ENCODE measurements at places on chromosomes 6 and 20.

DNA sequence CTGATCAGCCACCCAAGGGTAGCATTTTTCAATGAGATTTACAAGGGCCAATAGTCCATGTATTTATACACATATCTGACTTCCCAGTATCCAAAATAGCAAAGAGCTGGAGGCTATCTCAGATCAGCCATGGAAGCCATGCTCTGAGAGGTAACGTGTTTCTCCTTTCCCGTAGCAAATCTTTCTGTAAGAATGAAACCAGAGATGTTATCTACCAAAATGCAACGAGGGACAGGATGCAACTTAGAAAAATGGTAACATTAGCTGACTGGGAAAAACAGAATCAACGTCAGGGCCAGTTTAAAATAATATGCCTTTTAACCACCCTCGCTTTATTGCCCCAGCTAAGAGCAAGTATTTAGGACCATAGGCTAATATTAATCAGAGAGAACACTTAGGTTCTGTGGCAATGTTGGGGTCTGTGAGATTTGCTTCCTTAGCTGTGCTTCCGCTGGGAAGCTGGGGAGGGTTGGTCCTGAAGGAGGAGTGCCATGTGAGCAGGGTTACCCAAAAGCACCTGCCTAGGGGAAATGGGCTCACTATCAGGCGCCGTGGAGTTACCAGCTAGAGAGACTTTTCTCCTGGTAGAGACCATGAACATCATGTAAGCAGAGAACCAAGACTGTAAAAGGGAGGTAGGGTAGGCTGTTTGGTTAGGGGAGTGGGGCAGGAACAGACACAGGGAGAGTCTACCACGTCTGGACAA, 1.2 kb downstream of the ZNF831 start:
- DNase-seq: no peak

DNA sequence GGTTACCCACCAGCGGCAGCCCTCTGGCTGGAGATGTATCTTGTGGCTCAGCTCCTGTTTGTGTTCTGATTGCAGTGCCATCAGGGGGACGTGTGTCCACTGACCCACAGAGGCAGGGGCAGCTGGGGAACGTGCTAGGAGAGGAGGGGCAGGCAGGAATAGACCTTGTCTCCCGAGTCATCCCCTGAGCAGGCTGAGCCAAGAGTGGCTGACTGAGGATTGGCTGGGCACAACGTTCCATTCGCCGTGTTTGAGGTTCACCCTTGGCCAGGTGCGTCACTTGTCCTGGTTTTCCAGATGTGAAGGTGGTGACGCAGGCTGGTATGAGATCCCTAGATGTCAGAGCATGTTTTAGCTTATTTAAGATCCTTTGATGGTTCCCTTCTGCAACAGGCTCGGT, 57.7 kb downstream of the ADNP start:
- DNase-seq: no peak

GRCh38 chr6:145119081-145119480, 616.2 kb downstream of the EPM2A start:
- DNase-seq: no peak

DNA sequence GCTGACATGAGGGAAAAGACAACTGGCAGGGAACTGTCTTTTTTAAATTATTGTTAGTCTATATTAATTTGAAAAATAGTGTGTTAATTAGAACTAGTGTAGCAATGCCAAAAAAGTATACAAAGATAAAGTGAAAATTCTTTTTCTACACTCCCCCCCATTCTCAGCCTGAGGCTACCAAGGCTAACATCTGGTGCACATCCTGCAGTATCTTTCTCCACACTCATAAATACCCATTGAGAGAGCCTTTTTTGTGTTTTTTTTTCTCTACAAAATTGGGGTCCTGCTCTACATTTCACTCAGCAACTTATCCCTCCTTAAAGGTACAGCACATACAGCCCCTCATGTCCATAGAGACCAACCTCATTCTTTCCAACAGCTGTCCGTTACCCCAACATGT, 20.7 kb downstream of the PREX1 start:
- no peak for DNase-seq

- no peak for DNase-seq
Measured at GRCh38 chr6:124546601-124547000, 415.6 kb upstream of the RNF217 start.

- DNase-seq: no peak
Measured at GRCh38 chr20:19212821-19213502, 520 bp downstream of the SLC24A3 start.

DNA sequence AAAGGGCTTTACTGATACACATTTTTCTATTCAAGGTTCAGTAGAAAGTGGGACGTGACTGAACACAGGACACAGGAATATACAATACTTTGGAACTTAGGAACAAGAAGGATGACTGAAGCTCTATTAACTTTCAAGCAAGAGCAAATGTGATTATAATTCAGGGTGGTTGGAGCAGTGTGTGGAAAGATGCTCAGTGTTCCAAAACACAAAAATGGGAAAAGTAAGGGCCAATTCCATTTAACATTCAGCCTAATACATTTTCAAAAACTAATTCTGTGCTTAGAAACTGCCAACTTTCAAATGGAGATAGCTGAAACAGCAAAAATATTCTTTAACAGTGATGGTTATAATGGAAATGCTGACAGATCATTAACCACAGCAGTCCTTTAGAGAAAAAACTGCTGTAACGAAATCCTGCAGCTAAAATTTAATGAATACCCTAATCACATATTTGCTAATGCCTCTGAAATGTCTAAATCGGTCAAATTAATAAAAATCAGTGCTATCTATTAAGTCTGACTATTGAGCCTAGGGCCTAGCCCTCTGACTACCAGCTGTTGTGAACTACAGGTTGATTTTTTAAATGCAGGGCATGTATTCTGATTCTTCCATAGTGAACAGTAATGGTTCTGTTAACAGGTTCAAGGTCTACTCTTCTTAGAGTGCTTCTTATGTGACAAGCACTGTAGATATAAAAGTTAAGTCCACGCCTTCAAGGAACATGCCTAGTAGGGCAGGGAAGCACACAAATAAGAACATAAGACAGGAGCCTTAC, 45.9 kb downstream of the RARS2 start:
- no peak for DNase-seq

All from esophagus squamous epithelium (tissue), 5 donors.